ENCODE measurements at places on chromosomes 3 and 15. TPM values are rescaled to one million over a fixed set of nuclear protein-coding genes. Genes with fewer than 3 reads are reported as not detected.
A peak's percentile ranks its signal among the peaks of the same experiment; 100 is the strongest.

DNA sequence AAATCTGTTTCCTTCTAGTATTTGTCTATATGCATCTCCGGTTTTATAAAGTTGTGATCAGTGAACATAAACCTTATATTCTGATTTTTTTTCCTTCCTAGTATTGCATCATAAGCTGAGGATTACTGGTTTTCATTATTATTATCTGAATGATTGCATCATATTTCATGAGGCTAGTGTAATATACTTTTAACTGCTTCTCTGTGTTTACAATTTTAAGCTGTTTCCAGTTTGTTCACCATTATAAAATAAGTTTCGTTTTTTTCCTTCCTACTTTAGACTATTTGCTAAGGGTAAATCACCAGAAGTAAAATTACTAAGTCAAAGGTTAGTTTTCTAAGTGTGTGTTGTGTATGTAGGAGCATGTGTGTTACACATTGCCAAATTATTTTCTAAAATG, 20.2 kb downstream of the SEMA6D start:
- H3K4me3 ChIP-seq = no peak overlapping the region
- no peak overlapping the region for H3K27ac ChIP-seq
- peaks cover 5% of the 10 kb centered on the region for H3K4me1 ChIP-seq
- no peak for DNase-seq
- no peaks in the 10 kb centered on the region for H3K27me3 ChIP-seq

- H3K4me3 ChIP-seq = no peak overlapping the region
- H3K27ac ChIP-seq = no peak overlapping the region
- H3K36me3 ChIP-seq = no peaks in the 10 kb centered on the region
- no peaks in the 10 kb centered on the region for H3K27me3 ChIP-seq
- no peaks in the 10 kb centered on the region for H3K4me1 ChIP-seq
Observed at GRCh38 chr3:132268956-132269355, 48.3 kb upstream of the ACP3 start.

GRCh38 chr15:65558997-65559760, 28.9 kb downstream of the HACD3 start:
- DNase-seq = no peak
- H3K4me1 ChIP-seq = no peaks in the 10 kb centered on the region

- no peak for DNase-seq
- H3K4me1 ChIP-seq = no peaks in the 10 kb centered on the region
- H3K27ac ChIP-seq = no peak overlapping the region
Observed at GRCh38 chr3:122235147-122235546, 51.7 kb downstream of the CASR start.

GRCh38 chr15:89149501-89150101, 61.3 kb downstream of the ABHD2 start:
- no peaks in the 10 kb centered on the region for H3K27me3 ChIP-seq
- no peak overlapping the region for H3K4me3 ChIP-seq
- H3K4me1 ChIP-seq = peaks cover 31% of the 10 kb centered on the region
- peak; percentile 62 for DNase-seq

GRCh38 chr3:132346841-132347736, 29.9 kb downstream of the ACP3 start:
- no peak overlapping the region for H3K4me3 ChIP-seq
- no peak for DNase-seq
- H3K27ac ChIP-seq = no peak overlapping the region
- no peaks in the 10 kb centered on the region for H3K27me3 ChIP-seq
- H3K4me1 ChIP-seq = no peaks in the 10 kb centered on the region

DNA sequence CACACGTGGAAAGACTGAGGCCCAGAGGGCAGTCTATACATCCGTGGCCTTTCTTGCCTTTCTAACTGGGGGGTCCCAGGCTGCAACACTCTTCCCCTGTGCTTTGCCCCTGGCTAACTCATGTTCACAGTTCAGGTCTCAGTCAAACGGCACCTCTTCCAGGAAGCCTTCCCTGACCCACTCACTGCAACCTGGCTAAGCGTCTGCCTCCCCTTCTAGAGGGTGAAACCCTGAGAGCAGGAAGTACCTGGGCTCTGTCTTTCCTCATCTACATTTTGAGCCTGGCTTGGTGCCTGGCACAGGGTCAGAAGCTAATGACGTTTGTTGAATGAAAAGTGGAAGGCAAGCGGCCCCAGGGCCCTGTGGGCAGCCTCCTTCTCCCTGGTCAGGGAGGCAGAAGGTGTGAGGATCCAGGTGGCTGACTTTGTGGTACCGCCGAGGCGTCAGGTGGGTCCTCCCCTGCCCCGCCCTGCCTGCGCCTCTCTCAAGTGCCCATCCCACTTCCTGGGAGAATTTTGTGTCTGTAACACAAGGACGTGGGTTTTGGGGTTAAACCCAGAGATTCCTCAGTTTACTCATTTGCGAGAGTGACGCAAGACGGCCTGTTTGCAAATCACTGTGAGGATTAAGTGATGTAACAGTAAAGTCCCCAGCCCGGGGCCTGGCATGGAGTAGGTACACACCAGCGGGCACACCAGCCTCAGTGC, 32.1 kb downstream of the DNASE1L3 start:
- peak overlapping the region; percentile 52 for H3K4me3 ChIP-seq
- no peak for DNase-seq
- H3K27ac ChIP-seq = peak overlapping the region; percentile 61
- no peaks in the 10 kb centered on the region for H3K27me3 ChIP-seq
- no peaks in the 10 kb centered on the region for H3K4me1 ChIP-seq

Gene ROPN1
- not detected for total RNA-seq

DNA sequence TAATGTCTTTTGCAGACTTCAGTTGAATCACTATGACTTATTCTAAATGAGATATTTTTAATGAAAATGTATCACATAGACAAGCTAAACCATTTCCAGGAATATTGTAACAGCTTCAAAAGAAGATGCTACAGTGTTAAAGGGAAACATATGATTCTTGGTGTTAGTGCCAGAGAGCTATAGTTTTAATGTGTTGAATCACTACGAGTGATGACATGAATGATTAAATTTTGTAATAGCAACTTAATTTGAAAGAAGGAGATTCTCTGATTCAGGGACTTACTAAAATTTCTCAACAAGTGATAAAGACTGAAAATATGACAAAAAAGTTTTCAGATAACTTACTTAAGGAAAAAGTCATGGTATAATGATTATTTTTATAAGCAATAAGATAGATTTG, 267.3 kb upstream of the SLITRK3 start:
- no peak overlapping the region for H3K4me3 ChIP-seq
- no peaks in the 10 kb centered on the region for H3K36me3 ChIP-seq
- no peak for DNase-seq

GRCh38 chr15:47824147-47824546, 106.8 kb downstream of the SEMA6D start:
- H3K36me3 ChIP-seq = no peaks in the 10 kb centered on the region
- DNase-seq = no peak
- H3K27ac ChIP-seq = no peak overlapping the region
- H3K27me3 ChIP-seq = no peaks in the 10 kb centered on the region
- no peak overlapping the region for H3K4me3 ChIP-seq
